GF-D8 (cell line): ENCODE measurements at places on chromosomes 13 and 19.

DNA sequence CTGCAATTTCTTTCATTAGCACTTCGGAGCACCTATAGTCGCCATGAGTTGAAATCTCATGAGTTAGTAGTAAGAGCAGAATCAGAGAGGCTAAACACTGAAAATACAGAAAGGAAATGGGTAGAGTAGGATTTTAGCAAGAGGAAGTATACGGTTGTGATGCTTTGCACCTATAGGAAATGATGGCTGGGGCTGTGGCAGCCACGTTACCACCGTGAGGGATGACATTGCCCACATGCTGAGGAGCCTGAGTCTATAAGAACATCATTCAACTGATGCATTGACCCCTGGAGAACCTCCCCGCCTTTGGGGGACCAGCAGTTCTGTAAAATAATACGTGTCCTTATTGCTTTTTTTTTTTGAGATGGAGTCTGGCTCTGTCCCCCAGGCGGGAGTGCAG lies 20.4 kb downstream of the FAM187B start:
- DNase-seq = no peak

DNA sequence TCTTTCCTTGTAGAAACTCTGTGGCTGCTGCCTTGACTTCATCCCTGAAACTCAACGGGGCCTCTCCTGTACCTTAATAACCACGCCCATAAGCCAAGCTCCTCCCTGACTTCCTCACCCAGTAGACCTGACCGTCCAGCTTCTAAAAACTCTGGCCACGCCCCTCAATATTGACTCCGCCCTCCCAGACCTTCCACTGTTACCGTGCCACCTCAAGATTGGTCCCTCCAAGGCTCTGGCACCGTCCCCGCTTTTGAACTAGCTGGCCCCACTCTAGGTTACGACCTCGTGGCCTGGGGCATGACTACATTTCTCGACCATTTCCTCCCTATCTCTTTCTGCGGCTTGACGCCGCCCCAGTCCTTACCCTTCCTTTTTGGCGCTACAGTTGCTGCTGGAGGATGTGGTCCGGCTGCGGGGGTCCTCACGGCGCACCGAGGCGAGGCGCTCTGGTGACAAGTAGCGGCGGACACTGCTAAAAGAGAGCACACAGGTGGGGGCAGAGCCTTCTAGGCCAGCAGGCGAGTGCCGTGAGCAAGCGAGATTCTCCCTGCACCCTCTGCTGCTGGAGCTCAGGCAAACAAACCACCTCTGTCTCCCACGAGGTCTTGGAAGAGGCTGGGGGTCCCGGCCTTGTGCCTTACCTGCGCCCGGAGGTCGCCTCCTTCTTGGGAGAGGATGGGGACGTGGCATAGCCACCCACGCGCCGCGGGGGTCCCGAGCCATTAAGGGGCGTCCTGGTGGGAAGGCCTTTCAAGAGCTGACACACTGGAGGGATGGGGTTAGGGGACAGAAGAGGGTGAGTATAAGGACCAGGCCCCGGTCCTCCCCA lies 2.3 kb upstream of the EML2 start:
- DNase-seq = peak; percentile 89

DNA sequence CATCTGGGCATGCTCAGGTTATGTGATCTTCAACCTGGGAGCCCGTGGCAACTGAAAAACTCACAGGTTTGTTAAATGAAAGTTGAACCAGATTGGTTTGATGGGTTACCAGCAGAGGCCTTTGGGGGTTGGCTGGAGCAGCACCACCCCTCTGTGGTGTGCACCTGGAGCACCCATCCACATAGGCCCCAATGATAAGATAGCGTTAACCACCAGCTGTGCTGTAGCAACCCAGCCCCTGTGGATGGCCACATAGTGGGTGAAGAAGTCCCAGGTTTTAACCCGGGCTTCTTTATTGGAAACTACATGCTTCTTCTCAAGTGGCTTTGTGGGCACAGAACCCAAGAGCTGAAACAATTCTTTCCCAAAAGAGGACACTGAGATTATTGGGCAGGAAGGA lies 22.6 kb upstream of the MTIF3 start:
- no peak for DNase-seq

DNA sequence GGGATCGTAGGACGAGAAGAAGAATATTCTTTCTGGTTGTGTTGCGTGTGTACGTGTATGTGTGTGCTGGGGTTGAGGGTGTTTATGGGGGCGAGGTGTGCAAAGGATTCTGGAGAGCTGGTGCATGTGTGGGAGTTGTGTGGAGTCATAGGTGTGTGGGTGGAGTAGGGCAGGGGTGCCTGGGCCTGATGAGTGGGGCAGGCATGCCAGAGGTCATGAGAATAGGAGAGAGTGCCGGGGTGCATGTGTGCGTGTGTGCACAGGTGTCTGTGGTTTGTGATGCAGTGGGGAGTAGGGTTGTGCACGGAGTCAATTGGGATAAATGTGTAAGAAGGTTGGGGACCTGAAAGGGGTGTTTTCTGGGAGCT lies 649 bp downstream of the TMEM91 start:
- no peak for DNase-seq

DNA sequence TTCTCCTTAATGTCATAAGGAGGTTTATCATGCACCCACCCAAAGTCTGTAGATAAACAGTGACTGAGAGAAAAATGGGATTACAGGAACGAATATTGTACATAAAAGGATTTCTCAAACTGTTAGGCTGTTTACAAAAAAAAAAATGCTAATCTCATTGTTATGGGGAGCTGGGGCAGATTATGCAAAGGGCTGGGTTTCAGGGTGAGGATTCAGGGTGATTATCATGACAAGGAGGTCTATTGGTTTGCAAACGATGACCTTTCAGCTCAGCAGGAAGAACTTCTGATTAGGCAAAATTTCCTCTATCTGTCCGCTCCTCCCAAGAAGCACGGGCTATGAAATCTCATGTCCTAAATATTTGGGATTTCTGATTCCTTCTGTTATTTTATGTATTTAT lies 41.4 kb downstream of the NLRP12 start:
- no peak for DNase-seq

- DNase-seq = no peak
Observed at GRCh38 chr19:36572593-36573019, 486 bp downstream of the ZNF529 start.

DNA sequence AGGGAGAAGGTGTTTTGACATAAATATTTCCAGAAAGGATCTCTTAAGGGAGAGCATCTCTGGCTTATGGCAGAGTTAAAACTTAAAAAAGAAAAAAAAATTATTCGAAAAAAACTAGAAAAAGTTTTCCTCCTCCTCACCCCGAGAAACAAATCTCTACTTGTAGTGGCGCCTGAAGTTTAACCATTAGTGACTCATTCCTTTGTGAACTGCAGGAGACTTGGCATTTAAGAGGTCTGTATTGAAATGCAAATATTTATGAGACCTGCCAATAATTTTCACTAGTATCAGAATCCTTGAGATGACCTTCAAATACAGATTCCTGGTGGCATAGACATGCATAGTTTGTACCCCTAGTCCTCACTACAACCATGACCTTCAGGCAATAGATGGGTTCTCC lies 64.9 kb upstream of the MED4 start:
- no peak for DNase-seq

- DNase-seq = peak; percentile 25
Observed at GRCh38 chr13:41492432-41493260, 35.3 kb downstream of the RGCC start.

- DNase-seq = no peak
Observed at GRCh38 chr13:62084728-62085127, 669.1 kb upstream of the PCDH20 start.

GRCh38 chr13:67017276-67017675 lies 212.9 kb downstream of the PCDH9 start:
- no peak for DNase-seq

DNA sequence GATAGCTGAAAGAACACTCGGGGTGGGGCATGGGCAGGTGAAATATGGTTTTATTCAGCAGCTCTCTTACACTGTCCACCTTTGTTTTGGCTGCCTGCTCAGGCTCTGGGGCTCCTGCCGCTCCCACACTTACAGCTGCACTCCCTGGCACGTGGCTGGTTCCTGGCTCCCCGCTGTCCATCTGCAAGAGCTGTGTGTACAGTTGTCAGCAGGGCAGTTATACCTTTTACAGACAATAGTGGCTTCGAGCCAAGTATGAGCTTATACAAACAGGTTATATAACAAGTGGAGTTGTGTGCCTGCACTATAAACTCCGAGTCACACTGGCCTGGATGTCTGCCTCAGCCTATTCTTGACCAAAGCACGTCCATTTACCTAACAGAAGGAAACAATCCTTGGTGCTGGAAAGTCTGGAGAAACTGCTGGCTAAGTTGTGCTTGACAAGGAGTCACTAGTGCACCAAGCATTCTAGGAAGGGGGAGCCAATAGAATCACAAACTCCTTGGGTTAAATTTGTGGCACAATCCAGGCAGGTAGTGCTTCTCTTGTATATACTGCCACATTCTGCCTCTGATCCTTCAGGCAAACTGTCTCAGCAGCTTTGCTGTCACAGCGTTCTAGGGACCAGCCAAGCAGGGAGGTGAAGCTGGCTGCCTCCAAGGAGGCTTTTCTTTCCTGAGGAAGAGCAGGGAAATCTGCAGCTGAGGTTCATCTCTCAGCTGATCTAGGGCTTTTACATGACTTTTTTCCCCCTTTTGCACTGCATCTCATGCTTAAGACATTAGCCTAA lies 68.2 kb downstream of the NHLRC3 start:
- DNase-seq = no peak

DNA sequence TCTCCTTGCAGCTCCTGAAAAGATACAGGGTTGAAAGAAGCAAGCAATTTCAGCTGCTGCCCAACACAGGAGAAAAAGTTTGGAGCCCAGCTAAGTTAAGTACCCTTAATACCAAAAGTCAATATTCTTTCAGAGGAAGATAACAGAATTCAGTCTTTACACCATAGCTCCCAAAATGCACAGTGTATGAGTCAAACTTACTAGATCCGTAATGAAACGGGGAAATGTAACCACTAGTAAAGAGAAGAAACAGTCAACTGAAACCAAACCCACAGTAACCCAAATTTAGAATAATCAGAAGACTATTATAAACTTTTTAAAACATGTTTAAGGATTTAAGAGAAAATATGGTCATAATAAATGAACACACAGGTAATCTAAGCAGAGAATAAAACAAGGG lies 45.2 kb downstream of the SUCLA2 start:
- no peak for DNase-seq

- DNase-seq = no peak
Observed at GRCh38 chr19:49615861-49616260, 24.1 kb downstream of the RRAS start.

DNA sequence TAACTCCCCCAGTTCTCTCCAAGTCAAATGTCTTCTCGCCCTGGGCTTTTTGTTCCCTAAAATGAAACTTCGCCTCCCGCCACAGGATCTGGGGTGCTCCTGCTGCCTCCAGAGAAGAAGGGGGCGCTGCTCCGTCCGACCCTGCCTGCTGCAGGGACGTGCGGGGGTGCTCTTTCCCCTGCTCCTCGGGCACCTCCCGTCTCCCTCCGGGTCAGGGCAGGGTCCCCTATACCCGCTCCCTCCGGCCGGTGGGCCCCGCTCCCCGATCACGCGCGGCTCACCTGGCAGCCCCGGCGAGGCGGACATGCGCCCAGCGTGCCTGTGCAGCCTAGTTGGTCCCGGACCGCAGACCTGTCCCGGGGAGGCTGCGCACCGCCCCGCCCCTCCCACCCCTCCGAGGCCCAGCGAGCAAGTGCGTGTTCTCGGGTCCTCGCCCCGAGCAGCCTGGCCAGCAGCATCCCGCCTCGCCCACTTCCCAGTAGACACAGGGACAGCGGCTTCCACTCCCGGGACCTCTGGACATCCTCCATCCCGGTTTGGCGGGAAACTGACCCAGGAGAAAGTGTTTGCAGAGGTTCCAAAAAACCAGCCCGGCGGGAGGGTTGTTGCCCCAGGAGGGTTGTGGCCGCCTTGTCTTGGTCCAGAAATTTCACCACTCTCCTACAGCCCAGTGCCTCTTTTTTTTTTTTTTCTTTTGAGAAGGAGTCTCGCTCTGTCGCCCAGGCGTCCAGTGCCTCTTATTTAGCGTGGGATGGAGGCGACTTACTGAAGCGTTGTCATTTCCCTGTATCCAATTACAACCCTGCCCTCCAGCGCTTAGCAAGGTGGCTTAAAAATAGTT lies at the start of gene OXGR1:
OXGR1 (minus strand) TSS at position 460 of the 841 bp plus-strand sequence. CDS start 6,717 bp downstream, outside the sequence.
- DNase-seq = no peak

- DNase-seq = no peak
Observed at GRCh38 chr13:28458608-28459007, 36.3 kb downstream of the FLT1 start.
